SW480 (cell line): ENCODE measurements at places on chromosomes 4 and X.

DNA sequence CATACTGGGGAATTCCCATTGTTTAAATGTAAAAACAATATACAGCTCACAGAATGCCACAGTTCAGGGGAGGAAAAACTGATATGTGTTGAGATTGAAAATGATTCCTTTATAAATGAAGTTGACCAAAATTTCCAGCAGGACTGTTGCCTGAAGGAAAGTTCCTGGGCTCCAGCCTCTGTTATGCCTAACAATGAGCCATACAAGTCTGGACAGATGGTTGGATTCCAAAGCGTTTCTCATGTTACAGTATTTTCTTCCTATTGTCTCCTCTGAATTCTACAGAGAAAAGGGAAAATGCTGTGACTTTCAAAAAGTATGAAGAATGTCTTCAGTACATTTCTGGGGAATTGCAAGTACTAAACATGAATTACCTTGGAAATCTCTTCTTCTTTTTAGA is 73.3 kb downstream of the ALPK1 start:
- no peak for DNase-seq

DNA sequence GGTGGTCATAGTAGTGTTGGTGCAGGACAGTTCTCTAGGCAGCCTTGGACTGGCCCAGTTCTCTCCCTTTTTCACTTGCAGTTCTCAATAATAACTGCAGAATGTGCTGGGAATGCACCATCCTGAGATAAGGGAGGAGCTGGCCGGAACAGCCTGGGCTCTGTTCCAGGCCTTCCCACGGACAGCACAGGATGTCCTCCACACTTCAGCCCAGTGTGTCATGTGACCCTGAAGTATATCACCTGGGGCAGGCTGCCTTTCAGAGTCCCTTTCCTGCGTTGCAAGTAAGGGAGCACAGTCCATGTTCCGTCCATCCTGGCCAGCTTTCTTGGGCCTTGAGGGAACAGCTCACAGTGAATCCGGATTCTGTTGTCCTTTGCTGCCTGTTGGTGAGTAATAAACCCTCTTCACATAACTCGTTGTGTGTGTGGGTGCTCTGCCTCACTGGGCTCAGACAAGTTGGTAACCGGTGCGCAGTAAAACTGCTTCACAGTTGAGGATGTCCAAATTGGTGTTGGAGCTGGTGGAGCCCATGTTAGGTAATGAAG is 32.3 kb upstream of the BBS12 start:
- no peak for DNase-seq

GRCh38 chrX:35826503-35826902 is 28.4 kb downstream of the MAGEB16 start:
- DNase-seq: no peak

GRCh38 chr4:2691952-2692435 is 64.1 kb downstream of the TNIP2 start:
- no peak for DNase-seq

DNA sequence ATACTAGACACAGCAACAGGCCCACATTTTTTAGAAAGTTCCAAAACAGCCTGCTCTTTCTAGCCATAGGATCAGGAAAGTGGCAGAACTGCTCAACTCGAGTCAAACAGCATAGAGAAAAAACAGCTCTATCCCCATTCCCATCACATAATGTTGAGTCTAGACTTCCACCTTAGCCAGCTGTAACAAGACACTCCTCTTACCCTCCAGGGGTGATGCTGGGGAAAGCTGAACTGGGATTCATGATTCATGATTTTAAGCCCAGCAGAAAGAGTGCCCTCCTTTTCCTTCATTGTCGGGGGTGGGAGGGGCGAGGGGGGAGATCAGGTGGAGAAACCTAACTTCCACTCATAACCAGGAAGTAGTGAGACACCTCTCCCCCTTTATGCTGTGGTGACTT is 86.1 kb downstream of the CENPC start:
- DNase-seq: no peak

- no peak for DNase-seq
These were observed 692.5 kb downstream of the CENPC start for GRCh38 chr4:66852843-66853242.
